MV-4-11 (cell line): ENCODE measurements at places on chromosomes 3 and 15.

DNA sequence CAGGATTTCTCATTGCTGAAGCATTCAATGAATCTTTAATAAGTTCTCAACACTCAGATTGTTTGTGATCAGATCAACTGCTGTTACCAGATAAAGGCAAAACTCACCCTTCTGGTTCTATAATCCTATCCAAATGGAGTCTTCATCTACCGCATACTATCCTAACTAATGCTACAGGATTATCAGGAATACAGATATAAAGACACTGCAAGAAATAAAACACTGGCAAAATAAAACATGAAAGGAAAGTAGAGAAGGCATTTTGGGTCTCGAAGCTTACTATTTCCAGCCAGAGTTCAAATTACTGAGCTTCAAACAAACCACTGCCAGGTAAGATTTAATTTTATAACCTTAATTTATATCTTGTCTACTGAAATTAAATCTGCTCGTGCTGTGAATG is 524 bp downstream of the CHRM5 start:
- no peak for DNase-seq

DNA sequence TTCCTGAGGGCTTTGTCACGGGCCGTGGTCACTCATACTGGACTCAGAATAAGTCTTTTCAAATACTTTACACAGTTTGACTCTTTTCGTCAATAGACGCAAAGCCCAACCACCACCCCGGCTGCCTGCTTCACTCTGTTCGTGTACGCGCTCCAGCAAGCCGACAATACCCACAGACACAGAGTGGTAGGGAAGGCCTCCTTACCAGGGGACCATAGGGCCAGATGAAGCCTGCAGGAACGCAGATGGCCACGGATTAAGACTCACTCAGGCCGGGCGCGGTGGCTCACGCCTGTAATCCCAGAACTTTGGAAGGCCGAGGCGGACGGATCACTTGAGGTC is 29.7 kb downstream of the EFCAB12 start:
- no peak for DNase-seq

DNA sequence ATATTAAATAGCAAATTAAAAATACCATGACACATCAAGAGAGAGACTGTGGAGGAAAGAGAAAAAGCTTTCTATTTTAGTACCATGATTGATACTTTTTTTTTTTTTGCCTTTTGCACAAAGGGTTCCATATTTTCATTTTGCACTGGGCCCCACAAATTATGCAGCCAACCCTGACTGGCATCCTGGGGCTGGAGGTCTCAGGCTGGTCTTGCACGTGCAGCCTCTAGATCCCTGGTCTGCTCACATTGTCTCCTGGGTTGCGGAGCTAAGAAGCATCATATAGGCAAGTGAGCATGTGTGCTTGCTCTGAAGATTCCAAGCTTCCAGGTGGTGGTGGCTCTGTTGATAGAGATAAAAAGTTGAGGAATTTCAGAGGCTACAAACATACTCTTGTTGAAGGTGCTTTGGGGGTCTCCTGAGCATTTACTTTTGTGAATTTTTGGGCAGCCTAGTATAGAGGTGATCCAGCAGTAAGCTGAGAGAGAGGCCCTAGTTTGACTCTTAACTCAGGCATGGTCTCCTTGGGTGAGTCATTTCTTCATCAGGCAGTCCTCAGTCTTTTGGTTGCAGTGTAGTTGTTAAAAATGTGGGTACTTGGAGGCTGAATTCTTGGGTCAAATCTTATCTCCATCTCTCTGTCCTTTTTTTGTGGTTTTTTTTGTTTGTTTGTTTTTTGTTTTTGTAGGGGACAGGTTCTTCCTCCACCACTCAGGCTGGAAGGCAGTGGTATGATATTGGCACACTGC is 31.3 kb downstream of the SMAD3 start:
- DNase-seq = no peak

DNA sequence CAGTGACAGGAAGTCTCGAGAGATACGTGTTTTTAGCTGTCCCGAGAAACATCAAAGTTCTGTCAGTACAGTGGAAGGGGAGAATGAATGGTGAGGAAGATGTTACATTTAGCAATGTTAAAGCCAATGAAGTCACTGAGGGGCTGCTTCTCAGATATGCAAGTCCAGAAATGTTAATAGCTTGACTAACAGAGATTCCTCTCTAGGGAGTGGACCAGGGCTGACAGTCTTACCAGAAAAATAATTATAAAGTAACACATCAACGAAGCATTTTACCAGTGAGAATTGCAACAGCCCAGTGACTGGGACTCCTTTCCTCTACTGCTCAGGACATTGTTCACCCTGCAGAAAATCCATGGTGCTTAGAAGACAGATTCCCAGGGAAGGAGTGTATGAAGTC is 23.9 kb downstream of the GALNT15 start:
- DNase-seq = no peak

DNA sequence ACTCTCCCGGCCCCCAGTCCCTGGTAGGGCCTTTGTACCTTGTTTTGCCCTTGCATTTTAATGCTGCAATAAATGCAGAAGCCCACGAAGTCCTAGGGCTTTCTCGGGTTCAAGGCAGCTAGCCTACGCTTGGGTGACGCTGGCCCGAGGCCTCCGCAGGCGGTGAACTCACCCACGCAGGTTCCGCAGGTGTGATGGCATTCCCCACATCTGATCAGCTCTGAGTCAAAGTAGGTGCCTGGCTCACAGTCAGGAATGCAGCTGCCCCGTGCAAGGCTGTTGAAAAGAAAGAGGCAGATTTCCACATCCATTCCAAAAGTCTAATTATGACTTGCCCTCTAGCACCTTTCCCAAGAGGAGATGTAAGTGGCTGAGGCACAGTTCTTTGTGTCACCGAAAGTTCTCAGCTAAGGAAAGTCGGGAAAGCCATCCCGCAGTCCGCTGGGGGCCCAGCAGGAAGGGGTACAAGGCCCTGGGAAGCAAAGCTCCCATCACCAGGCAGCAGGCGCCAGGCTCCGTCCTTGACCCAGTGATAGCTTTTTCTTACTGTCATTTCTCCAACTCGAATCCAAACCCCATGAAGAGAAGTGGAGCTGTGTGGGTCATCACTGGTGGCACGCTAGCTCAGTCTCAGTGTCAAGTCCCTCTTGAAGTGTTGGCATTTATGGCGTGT is 23.2 kb upstream of the SNRPA1 start:
- no peak for DNase-seq

GRCh38 chr3:78183906-78184599 is 1144.2 kb downstream of the ROBO2 start:
- DNase-seq = no peak

DNA sequence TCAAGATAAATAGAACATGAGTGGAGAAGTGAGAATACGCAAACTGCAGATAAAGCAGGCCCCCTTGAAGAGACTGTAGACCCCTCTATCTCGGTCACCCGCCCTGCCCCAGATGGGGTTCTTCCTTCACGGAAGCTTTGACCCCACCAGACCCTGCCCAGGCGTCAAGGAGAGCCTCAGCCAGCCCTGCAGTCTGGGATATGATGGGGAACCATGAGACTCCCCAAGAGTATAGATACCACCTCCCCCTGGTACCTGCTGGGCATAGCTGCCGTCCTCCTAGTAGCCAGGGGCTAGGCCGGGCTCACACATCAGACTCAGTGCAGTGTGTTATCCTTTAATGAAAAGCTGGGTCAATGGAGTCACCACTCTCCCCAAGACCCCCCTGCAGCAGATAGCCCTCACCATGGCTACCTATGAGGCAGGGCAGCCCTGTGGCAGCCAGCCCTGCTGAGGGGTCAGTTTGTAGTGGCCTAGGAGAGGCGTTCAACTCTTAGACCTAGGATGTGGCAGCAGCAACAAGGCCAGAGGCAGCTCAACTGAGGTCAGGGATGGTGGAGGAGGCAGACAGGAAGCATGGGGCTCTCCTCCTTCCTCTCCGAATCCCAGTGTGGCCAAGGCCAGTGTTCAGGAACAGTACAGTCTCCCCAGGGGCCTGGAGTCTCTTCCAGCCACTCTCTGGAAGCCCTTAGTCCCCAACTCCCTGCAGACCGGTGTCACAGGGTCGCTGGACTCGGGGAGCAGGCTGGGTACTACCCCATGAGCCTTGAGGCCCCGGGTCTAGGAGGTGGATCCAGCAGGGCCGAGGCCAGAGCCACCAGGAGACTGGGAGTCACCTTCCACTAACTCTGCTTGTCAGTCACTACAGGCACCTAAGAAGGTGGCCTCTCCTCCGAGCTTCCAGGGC is 26.1 kb downstream of the PLXNB1 start:
- no peak for DNase-seq

DNA sequence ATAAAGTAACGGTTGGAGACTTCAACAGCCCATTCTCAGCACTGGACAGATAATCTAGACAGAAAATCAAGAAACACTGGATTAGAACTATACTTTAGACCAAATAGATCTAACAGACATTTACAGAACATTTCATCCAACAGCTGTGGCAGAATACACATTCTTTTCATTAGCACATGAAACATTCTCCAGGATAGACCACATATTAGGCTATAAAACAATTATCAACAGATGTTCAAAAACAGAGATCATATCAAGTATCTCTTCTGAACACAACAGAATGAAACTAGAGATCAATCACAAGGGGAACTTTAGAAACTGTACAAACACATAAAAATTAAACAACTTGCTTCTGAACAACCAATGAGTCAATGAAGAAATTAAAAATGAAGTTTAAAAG is 133.3 kb downstream of the ADAM10 start:
- no peak for DNase-seq

DNA sequence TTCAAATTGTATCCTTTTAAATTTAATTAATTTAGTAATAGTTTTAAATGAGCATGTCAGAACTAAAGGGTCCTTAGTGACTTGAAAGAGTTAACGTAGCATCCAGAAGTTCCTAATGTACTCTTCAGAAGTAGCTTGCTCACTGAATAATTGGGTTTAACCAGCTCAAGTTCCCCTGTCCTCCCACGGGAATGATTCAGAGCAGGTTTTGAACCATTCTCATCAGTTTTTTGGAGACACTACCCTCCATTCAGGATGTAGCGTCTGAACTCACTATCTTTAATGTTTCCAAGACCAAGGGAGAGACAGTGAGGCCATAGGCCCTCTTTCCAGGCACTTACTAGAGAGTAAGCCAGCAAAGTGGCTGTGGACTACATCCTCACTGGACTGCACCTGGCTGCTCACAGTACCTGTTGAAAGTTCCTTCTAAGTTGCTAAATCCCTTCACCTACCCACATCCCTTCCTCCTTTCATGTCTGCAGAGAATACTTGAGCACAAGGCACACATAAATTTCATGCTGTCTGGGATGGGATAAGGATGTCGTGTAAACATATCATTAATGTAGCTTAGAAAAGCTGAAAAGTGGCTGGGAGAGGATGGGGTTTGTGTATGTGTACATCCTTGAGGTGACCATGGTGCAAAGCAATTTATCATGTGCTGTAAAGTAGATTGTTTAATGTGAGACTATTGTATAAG is 146.3 kb downstream of the PLCL2 start:
- no peak for DNase-seq

DNA sequence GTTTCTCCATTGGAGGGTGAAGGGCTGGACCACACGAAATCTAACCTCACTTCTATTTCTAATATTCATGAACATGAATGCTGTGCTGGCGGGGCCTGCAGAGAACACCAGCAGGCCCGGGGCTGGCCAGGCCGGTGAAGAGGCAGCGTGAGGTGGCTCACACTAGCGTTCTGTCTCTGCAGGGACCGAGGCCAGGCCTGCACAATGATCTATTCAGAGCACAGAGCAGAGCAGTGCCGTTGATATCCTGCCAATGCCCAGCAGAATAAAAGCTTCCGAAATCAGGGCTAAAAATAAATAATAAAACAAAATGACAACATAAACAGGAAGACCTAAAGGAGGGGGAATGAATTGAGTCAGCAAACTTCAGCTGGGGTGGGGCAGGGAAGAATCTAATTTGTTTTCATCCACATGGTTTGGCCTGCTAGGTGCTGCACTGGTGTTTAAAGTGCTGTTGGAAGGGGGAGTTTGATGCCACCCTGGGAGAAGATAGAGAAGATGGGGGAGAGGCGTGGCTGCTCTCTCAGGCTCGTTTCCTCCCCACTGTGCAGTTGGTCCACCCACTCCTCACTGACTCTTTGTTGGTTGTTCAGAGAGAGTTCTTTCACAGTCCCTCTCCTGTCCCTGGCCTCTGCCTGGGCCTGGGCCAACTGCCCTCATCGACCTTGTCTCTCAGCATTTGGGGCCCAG is 837.1 kb downstream of the AGBL1 start:
- no peak for DNase-seq

DNA sequence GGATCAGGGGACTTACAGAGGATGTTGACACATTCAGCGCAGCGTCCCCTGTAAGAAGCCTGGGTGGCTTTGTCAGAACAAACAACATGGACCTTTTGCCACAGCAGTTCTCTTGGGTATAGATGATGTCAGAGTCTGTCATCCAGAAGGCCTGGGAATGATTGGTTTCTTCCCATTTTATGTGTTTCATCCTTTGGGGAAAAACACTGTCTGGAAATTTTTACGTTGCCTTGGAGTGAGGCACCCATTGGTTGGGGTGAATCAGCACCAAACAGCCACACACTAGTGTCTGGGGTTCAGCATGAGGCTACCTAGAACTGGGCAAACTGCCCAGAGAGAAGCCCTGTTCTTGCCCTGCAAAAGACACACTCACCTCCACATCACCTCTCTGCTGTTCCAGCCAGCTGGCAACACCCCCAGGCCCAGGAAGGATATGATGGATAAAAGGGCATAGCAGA is 123.0 kb downstream of the FAM43A start:
- DNase-seq = no peak

- no peak for DNase-seq
These were observed 72.3 kb upstream of the PRICKLE2 start for GRCh38 chr3:64297563-64297962.

- no peak for DNase-seq
These were observed 15.6 kb upstream of the CTXND1 start for GRCh38 chr15:80267658-80268057.

DNA sequence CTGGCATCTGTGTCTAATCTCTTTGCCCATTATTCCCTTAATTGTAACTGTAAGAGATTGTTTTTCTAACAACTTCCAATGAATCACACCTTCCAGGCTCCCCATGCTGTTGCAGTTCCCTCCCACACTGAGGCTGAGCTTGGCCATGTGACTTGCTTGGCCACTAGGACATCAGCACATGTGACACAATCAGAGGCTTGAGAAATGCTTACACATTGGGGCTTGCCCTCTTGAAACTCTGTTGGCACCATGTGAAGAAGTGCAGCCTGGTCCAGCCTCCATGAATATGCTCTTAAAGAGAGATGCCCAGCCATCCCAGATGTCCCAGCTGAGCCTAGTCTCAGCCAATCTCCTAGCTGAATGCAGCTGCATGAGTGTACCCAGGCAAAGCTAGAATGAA is 326.8 kb upstream of the SOX2 start:
- DNase-seq = no peak

DNA sequence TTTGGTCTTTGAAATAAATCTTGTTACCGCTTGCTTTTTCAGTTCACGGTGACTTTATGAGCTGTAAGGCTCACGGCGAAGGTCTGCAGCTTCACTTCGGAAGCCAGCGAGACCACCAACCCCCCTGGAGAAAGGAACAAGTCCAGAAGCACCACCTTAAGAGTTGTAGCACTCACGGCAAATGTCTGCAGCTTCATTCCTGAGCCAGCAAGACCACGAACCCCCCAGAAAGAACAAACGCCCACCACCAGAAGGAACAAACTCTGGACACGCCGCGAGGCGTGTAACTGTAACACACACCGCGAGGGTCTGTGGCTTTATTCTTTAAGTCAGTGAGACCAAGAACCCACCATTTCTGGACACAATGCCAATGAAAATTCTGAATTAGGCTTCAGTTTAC is 28.8 kb downstream of the GOLGA6A start:
- no peak for DNase-seq

GRCh38 chr3:129421988-129422745 is 6.3 kb downstream of the EFCAB12 start:
- DNase-seq = no peak
